ENCODE measurements at places on chromosomes 1 and 21. TPM values are rescaled to one million over a fixed set of nuclear protein-coding genes. Genes with fewer than 3 reads are reported as not detected.

LRRC71 gene
- total RNA-seq = 0.16 TPM

GSTM1 gene
- not detected for total RNA-seq

TRIM67 gene
- total RNA-seq = 44.9 TPM

KIAA1614 gene
- total RNA-seq = 5.6 TPM

NTPCR gene
- 16.4 TPM for total RNA-seq
